ENCODE measurements at places on chromosomes 7 and 10. TPM values are rescaled to one million over a fixed set of nuclear protein-coding genes. Genes with fewer than 3 reads are reported as not detected.

Gene GBX1
- total RNA-seq, result not detected

DNA sequence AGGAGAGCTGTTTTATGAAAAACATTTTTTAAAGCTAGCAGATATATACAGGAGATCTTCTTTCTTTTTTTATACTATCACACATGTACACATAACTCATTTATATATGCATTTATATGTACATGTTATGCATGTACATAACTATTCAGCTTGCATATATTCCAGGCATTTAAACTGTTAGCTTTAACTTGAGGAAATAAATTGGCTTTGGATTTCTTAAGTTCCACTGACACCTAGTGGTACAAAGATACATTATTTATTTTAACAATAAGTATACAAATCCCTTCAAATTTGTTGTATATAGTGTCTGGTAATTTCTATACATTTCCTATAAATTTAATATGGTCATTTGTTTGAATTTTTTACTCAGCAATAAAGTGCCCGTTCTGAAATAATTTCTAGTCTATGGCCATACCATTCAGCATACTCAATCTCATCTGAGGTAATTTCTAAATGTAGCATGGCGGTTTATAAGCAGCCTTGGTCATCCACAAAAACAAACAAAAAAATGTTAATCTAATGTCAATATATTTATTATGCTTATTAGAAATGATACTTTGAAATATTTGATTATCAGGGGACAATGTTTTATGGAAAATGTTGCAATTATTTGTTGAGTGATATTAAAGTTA is 11.6 kb downstream of the ZDHHC6 start:
- H3K27me3 ChIP-seq, result no peaks in the 10 kb centered on the region
- H3K4me3 ChIP-seq, result no peak overlapping the region
- peaks cover 32% of the 10 kb centered on the region for H3K36me3 ChIP-seq
- H3K27ac ChIP-seq, result no peak overlapping the region
- no peak for DNase-seq
- H3K4me1 ChIP-seq, result peaks cover 5% of the 10 kb centered on the region

GRCh38 chr10:125911145-125911544 is 14.8 kb downstream of the FANK1 start:
- DNase-seq, result no peak
- H3K36me3 ChIP-seq, result no peaks in the 10 kb centered on the region
- no peaks in the 10 kb centered on the region for H3K4me1 ChIP-seq
- H3K4me3 ChIP-seq, result no peak overlapping the region
- peaks cover 11% of the 10 kb centered on the region for H3K27me3 ChIP-seq

DNA sequence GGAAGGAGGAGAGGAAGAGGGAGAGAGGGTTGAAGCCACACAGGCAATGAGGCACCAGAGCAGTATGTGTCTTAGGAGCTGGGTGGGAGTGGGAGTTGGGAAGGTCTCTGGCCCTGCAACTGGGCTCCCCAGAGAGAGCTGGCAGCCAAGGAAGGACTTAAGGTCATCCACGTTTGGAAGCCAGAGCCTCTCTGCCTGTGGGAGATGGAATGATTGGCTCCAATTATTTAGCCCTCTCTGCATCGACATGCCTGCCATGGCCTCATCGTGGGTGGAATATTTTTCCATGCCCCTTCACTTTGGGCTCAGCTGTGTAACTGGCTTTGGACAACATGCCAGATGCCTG is 478.5 kb downstream of the RPS24 start:
- no peak overlapping the region for H3K27ac ChIP-seq
- H3K36me3 ChIP-seq, result no peaks in the 10 kb centered on the region

- no peaks in the 10 kb centered on the region for H3K4me1 ChIP-seq
- H3K27ac ChIP-seq, result no peak overlapping the region
- no peak overlapping the region for H3K4me3 ChIP-seq
- no peaks in the 10 kb centered on the region for H3K27me3 ChIP-seq
- no peaks in the 10 kb centered on the region for H3K36me3 ChIP-seq
Measured at GRCh38 chr7:83593921-83594475, 54.9 kb downstream of the SEMA3E start.

Gene SKIDA1
- 0.05 TPM for total RNA-seq

GRCh38 chr7:148265896-148266295 is 324.7 kb upstream of the C7orf33 start:
- peaks cover 7% of the 10 kb centered on the region for H3K27me3 ChIP-seq
- peaks cover 8% of the 10 kb centered on the region for H3K4me1 ChIP-seq
- H3K4me3 ChIP-seq, result no peak overlapping the region
- H3K27ac ChIP-seq, result no peak overlapping the region
- no peaks in the 10 kb centered on the region for H3K36me3 ChIP-seq

- H3K27me3 ChIP-seq, result no peaks in the 10 kb centered on the region
- H3K4me1 ChIP-seq, result no peaks in the 10 kb centered on the region
- H3K4me3 ChIP-seq, result no peak overlapping the region
- DNase-seq, result no peak
Measured at GRCh38 chr7:140607441-140607989, 33.1 kb downstream of the DENND2A start.

DNA sequence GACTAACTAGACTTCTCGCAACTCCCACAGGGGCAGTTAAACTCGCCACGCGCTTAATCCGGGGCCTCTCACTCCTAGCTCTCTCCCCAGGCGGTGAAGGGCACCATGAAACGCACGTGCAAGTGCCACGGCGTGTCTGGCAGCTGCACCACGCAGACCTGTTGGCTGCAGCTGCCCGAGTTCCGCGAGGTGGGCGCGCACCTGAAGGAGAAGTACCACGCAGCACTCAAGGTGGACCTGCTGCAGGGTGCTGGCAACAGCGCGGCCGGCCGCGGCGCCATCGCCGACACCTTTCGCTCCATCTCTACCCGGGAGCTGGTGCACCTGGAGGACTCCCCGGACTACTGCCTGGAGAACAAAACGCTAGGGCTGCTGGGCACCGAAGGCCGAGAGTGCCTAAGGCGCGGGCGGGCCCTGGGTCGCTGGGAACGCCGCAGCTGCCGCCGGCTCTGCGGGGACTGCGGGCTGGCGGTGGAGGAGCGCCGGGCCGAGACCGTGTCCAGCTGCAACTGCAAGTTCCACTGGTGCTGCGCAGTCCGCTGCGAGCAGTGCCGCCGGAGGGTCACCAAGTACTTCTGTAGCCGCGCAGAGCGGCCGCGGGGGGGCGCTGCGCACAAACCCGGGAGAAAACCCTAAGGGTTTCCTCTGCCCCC is 19.5 kb downstream of the WNT8B start:
- H3K36me3 ChIP-seq, result peaks cover 27% of the 10 kb centered on the region
- H3K27me3 ChIP-seq, result no peaks in the 10 kb centered on the region
- H3K4me1 ChIP-seq, result peaks cover 48% of the 10 kb centered on the region
- H3K4me3 ChIP-seq, result peak overlapping the region; percentile 79
- peak overlapping the region; percentile 42 for H3K27ac ChIP-seq

DNA sequence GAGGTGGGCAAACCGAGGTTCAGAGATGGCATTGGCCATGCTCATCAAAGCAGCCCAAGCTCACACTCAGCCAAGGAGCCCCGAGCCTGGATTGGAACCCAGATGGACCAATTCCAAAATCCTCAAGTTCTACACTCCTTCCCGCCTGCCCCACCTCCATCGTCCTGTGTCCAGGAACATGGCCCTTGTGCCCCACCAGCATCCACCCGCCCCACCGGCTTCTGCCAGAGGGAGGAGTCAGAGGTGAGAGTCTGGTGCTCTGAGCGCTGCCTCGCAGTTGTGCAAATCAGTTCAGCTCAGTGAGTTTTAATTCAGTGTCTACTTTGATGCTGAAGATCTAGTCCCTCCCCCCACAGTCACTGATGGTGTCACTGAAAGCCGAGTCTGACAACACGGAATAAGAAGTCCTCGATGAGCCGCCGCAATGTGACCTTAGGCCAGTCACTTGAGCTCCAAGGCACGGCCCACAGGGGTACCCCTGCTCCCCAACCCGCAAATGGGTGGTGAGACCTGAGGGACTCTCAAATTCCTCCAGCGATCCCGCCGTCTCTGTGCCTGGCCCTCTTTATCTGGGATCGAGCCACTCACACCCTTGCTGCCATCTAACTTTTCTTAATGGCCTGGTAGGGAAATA is 26.3 kb downstream of the PRKAG2 start:
- no peak overlapping the region for H3K27ac ChIP-seq
- H3K27me3 ChIP-seq, result peaks cover 9% of the 10 kb centered on the region
- DNase-seq, result no peak
- H3K4me3 ChIP-seq, result peak overlapping the region; percentile 48
- no peaks in the 10 kb centered on the region for H3K36me3 ChIP-seq

GRCh38 chr10:54985732-54986131 is 184.7 kb upstream of the PCDH15 start:
- no peaks in the 10 kb centered on the region for H3K4me1 ChIP-seq
- no peaks in the 10 kb centered on the region for H3K27me3 ChIP-seq
- DNase-seq, result no peak

Gene CNNM1
- total RNA-seq, result 0.20 TPM

Gene TEX47
- not detected for total RNA-seq

Gene ATG9B
- 4.7 TPM for total RNA-seq

DNA sequence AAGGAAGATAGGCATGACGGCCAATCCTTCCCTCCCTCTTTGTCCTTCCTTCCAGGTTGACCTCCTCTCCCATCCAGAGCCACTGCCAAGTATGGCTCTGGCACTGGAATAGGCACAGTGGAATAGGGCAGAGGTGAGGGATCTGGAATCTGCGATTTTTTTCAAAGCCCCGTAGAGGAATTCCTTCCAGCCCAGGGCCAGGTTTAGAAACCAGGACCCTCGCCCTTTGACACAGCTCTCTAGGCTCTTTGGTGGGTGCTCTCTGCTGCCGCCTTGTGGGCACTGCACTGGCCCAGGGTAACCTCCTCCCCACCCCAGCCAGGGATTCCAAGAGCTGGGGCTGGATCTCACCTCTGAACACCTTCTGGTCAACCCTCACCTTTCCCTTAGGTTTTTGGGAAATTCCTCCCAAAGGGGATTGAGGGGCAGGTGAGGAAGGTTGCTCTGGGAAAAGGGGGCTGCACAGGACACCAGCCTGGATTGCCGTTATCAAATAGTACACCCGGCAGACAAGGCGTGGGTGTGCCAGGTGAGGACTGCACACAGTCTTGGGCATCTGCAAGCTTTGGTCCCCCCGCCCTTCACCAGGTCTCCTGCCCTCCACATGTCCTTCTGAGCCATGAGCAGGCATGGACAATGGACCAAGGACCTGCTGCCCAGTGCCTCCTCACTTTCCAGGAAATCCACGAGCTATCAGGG is 22.8 kb downstream of the C10orf105 start:
- no peak overlapping the region for H3K4me3 ChIP-seq
- peaks cover 53% of the 10 kb centered on the region for H3K4me1 ChIP-seq
- no peaks in the 10 kb centered on the region for H3K27me3 ChIP-seq
- H3K36me3 ChIP-seq, result no peaks in the 10 kb centered on the region
- no peak overlapping the region for H3K27ac ChIP-seq
- DNase-seq, result peak; percentile 41

DNA sequence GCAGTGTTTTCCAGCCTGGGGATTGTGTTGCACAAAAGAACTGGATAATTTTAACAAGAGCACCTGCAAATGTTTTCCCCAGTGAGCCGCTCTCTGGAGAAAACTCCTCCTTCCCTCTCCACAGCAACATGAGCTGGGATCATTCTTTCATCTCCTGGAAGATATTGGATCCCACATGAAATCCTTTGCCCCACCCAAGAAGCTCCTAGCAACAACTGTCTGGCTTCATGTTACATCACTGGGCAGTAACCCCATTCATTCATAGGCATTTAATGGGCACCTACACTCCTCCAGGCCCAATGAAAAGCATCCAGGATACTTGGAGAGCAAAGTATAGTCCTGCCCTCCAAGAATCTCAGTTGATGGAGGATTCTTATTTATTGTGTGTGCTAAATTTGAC is 27.2 kb downstream of the LSM5 start:
- no peaks in the 10 kb centered on the region for H3K36me3 ChIP-seq
- no peaks in the 10 kb centered on the region for H3K27me3 ChIP-seq
- no peak overlapping the region for H3K27ac ChIP-seq
- DNase-seq, result no peak
- no peaks in the 10 kb centered on the region for H3K4me1 ChIP-seq
- no peak overlapping the region for H3K4me3 ChIP-seq

DNA sequence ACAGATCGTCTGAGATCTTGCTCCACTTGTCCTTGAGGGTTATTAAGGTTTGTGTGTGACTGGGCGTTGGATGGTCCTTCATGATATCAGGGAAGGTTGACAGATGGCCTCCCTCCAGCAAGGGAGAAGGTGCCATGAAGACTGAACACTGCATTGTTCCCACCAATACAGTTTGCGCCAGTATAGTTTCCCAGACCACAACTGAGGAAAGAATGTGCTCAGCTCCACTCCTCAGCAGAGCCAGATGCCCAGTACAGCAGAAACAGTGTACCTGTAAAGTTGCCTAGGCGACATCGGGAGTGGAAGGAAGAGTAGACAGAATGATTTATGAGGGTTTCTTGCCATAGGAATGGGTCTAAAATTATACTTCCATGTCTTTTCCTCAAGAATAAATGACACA is 137.5 kb downstream of the ST7 start:
- H3K27ac ChIP-seq, result no peak overlapping the region
- H3K36me3 ChIP-seq, result no peaks in the 10 kb centered on the region
- H3K27me3 ChIP-seq, result peaks cover 10% of the 10 kb centered on the region
- H3K4me1 ChIP-seq, result peaks cover 15% of the 10 kb centered on the region
- no peak for DNase-seq
- H3K4me3 ChIP-seq, result no peak overlapping the region

DNA sequence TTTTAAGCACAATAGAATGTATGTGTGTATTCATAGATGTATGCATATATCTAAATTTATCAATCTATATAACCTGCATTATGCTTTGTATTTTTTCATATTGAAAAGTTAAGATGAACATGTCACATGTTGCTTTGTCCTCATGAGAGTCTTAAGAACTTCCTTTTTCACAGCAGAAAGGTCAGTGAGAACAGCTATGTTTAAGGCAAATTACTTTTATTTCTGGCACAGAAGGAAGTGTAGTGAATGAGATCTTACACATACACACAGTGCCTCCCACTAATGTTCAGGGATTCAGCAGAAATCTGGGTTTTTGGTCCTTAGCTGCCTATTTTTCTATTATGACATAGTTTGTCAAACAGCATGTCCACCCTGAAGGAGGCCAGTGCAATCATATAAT is 134.8 kb downstream of the TMEM26 start:
- H3K27me3 ChIP-seq, result no peaks in the 10 kb centered on the region
- peaks cover 7% of the 10 kb centered on the region for H3K4me1 ChIP-seq

DNA sequence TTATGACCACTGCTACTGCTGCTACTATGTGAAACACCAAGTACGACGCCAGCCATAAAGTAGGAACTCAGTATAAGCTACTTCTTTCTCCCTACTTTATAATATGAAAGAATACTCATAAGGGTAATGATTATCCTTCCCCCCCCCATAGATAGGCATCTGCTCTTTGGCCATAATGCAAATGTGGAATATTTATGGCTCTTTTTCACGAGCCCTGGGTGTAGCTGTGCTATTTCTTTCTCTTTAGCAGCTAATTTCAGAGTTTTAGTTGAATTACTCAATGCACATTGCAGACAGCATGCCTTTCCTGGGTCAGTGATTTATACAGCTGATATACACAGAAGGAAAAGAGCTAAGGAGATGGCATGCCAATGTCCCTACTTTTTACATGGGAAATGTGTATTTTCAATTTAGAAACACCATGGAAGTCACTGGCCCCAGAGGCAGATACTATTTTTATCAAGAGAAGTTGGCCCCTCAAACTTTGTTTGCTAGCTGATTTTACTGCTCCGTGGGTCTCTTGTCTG is 234.1 kb upstream of the KIAA1217 start:
- H3K27ac ChIP-seq, result no peak overlapping the region
- H3K4me1 ChIP-seq, result no peaks in the 10 kb centered on the region

GRCh38 chr7:106065575-106066500 is 46.3 kb downstream of the SYPL1 start:
- no peak overlapping the region for H3K27ac ChIP-seq
- H3K36me3 ChIP-seq, result no peaks in the 10 kb centered on the region

- H3K27me3 ChIP-seq, result no peaks in the 10 kb centered on the region
- no peak for DNase-seq
- no peaks in the 10 kb centered on the region for H3K4me1 ChIP-seq
- H3K4me3 ChIP-seq, result no peak overlapping the region
Measured at GRCh38 chr7:121447243-121447910, 51.3 kb upstream of the FAM3C start.

Data from activated T-helper 1 cell treated with anti-CD3 and anti-CD28 coated beads, Interleukin-12 subunit alpha, Interleukin-12 subunit beta, Interleukin-2, Interleukin-4 antibody, amounts not matched to agents 30 ng/mL and 10 ng/mL and 1 ng/mL, durations not matched to agents 14 hours and 24 hours and 36 hours (primary cell).